ENCODE measurements at places on chromosomes 1 and 21. TPM values are rescaled to one million over a fixed set of nuclear protein-coding genes. Genes with fewer than 3 reads are reported as not detected.

DNA sequence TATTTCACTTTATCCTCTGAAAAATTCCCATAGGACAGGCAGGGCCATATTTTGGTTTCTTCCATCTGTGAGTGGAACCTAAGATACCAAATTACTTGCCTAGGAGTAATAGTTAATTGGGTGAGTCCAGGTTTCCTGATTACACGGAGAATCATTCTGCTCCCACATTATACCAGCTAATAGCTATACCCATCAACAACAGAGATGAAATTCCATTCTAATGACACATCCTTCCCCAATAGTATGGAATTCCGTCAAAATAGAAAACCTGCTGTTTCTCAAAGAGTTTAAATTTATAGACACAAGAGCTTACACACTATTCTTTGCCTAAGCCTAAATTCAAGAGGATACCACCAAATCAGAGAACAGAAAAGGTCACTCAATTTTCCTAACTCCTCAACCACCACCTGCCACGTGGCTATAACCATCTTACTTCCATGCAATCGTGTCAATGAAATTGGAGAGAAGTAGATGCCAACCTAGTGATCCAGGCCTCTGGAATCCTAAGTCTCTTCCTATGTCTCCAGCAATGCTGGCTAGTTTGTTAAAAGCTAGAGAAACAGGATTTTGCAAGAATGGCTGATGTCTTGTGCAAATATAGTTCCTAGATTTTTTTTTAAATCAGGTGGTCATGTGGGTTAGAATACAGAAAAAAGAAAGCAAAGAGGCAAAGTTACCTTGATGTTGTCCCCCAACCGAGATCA is 6.2 kb downstream of the PPT1 start:
- DNase-seq = no peak

Gene MRPL39
- total RNA-seq = 69.5 TPM

Gene CLCA2
- total RNA-seq = not detected

Gene SYT14
- 10.6 TPM for total RNA-seq

Gene FMO4
- total RNA-seq = 2.6 TPM
